ENCODE measurements at places on chromosomes 6 and 20.

GRCh38 chr6:16324606-16325225 lies 86.3 kb downstream of the GMPR start:
- no peak for DNase-seq

DNA sequence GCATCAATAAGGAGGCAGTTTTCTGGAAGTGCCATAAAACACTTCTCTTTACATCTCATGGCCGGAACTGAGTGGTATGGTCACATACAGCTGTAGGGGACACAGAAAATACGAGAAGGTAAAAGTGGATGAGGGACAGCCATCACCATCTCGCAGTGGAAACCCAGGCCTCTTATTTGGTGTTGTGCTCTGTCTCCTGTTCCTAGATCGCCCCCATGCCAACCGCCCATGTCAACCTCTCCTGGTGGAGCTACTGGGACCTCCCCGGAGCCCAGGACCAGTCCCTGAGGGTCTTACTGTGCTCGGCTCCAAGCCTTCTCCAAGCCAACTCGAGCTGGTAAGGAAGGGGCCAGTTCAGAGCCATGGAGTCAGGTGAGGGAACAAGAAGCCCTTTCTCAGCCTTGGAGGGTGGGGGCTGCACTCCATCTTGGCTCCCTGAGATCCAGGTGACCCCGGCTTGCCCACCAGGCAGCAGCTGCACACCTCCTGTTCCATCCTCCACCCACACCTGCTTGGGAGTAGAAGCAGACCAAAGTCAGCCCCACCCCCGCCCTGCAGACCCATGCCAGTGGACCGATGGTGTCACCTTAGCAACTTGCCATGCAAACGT lies 149.0 kb upstream of the CST7 start:
- no peak for DNase-seq

- no peak for DNase-seq
Measured at GRCh38 chr6:159427771-159428170, 258.6 kb downstream of the FNDC1 start.

DNA sequence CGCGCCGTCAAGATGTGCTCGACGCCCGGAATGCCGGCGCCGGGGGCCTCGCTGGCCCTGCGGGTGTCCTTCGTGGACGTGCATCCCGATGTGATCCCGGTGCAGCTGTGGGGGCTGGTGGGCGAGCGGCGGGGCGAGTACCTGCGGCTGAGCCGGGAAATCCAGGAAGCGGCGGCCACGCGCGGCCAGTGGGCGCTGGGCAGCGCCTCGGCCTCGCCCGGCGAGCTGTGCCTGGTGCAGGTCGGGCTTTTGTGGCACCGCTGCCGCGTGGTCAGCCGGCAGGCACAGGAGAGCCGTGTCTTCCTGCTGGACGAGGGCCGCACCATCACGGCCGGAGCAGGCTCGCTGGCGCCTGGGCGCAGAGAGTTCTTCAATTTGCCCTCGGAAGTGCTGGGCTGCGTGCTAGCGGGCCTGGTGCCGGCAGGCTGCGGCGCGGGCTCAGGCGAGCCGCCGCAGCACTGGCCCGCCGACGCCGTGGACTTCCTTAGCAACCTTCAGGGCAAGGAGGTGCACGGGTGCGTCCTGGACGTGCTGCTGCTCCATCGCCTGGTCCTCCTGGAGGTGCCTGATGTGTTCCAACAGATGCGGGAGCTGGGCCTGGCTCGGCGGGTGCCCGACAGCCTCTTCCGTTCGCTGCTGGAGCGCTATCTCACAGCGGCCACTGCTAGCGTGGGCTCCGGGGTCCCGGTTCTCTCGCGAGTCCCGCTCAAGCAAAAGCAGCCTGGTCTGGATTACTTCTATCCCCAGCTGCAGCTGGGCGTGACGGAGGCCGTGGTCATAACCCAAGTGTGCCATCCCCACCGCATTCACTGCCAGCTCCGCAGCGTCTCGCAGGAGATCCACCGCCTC lies 656 bp downstream of the TDRD6 start:
- DNase-seq = no peak

GRCh38 chr6:35262596-35262995 lies 3.1 kb downstream of the ZNF76 start:
- no peak for DNase-seq

DNA sequence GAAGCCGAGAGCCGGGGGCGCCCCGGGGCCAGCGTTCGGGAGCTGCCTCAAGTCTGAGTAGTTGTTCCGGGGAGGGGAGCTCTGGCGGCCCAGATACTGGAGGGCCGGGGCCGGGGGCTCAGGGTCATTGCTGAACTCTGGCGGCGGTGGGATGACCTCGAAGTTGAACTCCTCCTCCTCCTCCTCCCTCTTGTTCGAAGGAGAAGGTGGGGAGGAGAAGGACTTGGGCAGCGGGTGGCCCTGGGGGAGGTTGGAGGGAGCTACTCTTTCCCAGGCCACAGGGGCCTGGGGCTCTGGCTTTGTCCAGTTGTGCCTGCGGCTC lies 37.7 kb downstream of the C6orf132 start:
- DNase-seq = no peak

DNA sequence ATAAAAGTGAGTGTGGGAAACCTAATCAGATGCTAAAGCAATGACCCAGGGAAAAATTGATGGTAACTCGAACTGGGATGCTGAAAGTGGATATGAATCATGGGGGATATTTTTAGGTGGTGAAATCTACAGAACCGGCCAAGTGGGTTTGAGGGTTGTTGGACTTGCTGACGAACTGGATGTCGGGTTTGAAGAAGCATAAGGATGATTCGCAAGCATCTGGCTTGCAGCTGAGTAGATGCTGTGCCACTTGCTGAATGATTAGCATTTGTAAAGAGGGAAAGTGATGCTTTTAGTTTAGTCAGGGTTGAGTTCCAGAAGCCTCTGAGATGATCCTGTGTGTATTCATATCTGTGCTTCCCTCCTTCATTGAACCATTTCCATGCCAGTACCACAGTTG lies 54.9 kb downstream of the UBR2 start:
- DNase-seq = no peak

DNA sequence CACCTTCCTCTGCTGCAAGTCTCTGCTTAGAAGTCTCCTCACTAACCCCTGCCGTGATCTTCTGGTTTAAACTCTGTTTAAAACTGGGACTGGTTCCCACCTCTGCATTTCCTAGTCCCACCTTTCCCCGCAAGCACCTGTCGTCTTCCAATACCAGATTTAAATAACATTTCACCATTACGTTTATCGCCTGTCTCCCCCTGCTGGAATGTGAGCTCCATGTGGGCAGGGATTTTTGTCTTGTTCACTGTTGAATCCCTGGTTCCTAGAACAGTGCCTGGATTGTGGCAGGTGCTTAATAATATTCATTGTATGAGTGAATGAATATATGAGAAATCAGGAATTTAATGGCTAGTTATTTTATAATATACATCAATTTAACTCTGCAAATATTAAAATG lies 2.7 kb downstream of the GUCA1A start:
- no peak for DNase-seq

GRCh38 chr6:52176550-52176949 lies 9.6 kb upstream of the IL17A start:
- DNase-seq = no peak

- DNase-seq = no peak
Measured at GRCh38 chr20:34750484-34750883, 46.3 kb downstream of the TP53INP2 start.

DNA sequence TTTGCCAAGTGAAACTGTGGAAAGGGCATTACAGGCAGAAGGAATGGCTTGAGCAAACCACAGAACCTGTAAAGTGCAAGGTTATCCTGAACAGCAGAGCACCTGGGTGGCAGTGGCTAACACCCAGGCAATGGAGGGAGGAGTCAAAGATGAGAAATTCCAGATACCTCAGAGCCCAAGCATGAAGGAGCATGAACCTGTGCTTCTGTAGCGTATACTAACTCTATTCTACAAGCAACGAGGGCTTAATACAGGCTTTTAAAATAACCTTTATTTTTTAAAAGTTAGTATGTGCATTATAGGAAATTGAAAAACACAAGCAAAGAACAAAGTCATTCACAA lies 77.0 kb downstream of the CNBD2 start:
- DNase-seq = no peak

- no peak for DNase-seq
Measured at GRCh38 chr6:135002229-135002844, 52.3 kb downstream of the HBS1L start.

GRCh38 chr20:9228774-9229450 lies 160.0 kb downstream of the PLCB4 start:
- DNase-seq = no peak

- no peak for DNase-seq
Measured at GRCh38 chr6:106787327-106788196, 158.2 kb downstream of the QRSL1 start.

GRCh38 chr6:33809594-33809993 lies 5.8 kb upstream of the MLN start:
- DNase-seq = no peak

GRCh38 chr20:3848565-3848964 lies 1.9 kb downstream of the MAVS start:
- DNase-seq = no peak

- DNase-seq = no peak
Measured at GRCh38 chr6:12058172-12058961, 46.3 kb downstream of the HIVEP1 start.

GRCh38 chr6:3651698-3652229 lies 99.7 kb downstream of the PXDC1 start:
- DNase-seq = no peak

GRCh38 chr6:130945401-130945919 lies 117.6 kb downstream of the EPB41L2 start:
- no peak for DNase-seq

GRCh38 chr6:13194852-13195251 lies 133.5 kb downstream of the TBC1D7 start:
- no peak for DNase-seq

GRCh38 chr6:39199231-39199940 lies 29.9 kb downstream of the KCNK5 start:
- DNase-seq = no peak

DNA sequence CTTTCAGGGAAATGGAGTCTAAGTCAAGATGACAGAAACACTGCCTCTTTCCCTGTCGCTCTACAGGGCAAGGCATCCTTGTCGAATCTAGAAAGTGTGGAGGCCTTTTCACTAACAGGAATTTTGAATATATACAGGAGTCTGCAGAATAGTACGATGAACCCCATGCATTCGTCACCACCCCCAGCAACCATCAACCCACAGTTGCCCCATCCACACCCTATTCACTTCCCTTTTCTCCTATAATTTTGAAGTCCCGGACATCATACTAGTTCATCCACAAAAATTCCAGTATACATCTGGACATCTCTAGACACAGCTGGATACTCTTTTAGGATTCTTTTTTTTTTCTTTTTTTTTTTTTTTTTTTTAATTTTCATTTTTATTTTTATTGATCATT lies 80.7 kb upstream of the RIN2 start:
- DNase-seq = no peak

DNA sequence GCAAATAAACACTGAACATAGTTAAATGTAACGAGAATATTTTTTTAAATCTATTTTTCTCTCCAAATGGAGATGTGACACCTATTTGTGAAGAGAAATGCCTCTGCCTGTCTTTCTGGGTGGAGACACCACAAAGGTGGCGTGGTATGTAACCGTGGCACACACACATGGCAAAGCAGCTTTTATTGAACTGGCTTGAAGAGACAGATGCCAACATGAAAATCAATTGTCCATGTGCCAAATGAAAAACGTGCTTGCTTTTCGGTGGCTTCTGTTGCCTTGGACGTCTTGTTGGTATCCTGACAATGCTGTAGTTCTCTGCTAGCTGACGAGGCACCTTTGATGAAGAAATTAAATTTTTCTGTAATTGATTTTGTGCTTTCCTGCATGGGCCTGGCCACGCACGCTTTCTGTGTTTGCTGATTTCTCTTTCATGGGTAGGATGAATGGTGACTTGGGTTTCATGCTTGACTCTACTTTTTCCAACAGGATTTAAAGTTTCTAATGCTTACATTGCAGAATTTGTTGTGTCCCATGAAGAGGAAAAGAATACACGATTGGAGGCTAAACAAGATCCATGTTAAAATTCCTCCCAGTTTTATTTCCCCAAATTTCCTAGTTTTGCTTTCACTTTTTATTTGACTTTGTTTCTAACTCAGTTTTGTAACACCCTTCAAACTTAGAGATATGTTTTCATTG lies 202.6 kb downstream of the TMEM242 start:
- DNase-seq = no peak

DNA sequence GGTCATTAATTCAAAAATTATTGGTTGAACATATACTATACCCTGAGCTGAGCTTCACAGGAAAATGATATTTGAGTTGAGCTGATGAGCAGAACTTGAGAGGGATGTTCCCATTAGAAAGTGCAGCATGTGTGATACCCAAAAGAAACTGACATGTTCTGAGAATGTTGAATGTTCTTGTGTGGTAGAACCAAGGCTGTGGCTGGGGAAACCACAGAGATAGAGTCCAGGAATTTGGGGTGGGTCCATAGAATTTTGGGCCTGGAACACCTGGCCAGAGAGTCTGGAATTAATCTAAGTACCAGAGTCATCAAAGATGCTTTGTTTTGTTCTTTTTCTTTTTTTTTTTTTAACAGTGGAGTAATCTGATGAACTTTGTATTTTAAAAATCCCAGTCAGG lies 88.7 kb downstream of the TBX18 start:
- no peak for DNase-seq

DNA sequence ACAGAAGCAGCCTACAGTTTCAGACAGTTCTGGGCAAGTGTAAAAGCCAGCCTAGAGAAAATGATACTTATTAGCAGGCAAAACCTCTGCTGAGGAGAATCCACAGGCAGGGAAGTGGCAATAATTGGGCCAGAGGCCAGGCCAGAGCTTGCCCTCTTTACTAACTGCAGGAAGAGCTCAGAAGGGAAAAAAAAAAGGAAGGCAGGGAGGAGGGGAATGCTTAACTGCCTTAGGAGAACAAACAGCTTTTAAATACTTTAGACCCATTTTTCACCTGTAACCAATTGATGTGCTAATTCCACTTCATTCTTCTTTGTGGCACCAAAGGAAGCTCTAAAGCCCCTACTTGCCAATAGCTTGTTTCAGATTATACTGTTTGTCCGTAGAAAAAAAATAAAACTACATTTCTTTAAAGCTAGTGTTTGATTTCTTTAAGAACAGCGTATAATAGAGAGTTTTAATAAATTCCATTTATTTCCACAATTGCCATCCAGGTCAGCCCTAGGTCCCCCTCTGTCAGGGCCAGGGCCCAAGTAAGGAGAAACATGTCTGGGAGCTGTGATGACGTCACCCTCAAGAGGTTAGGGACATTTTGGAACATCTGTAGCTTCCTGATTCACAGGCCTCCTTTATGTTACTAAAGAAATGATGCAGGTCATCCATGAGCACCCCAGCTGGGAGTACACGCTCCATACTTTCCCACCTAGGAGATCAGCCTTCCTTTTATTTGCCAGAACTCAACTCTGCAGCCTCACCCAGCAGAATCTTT lies 384.3 kb downstream of the CDC5L start:
- DNase-seq = no peak

DNA sequence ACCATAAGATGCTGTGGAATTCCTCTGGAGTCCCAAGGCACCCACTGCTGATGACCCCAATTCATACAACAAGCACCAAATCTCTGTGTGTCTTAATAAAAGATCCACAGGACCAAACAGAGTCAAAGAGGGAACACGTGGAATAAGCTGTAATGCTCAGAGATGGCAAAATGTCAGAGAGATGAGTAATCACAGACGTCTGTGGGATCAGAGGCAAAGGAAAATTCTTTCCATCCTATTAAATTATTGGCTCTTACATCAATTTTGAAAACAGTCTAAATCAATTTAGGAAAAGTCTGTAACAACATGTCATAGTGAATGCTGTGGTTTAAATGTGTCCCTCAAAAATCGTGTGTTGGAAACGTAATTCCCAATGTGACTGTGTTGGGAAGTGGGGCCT lies 17.5 kb upstream of the SAMD3 start:
- DNase-seq = no peak
